ENCODE measurements at places on chromosomes 2 and 18. TPM values are rescaled to one million over a fixed set of nuclear protein-coding genes. Genes with fewer than 3 reads are reported as not detected.

GRCh38 chr2:175111200-175111657, 56.8 kb downstream of the ATF2 start:
- peak; percentile 21 for DNase-seq

GRCh38 chr18:76937597-76937996, 115.2 kb downstream of the ZNF236 start:
- no peak for DNase-seq

GRCh38 chr2:141392517-141393213, 738.2 kb downstream of the LRP1B start:
- no peak for DNase-seq

- no peak for DNase-seq
Observed at GRCh38 chr18:58225101-58225500, 181.1 kb downstream of the NEDD4L start.

DNA sequence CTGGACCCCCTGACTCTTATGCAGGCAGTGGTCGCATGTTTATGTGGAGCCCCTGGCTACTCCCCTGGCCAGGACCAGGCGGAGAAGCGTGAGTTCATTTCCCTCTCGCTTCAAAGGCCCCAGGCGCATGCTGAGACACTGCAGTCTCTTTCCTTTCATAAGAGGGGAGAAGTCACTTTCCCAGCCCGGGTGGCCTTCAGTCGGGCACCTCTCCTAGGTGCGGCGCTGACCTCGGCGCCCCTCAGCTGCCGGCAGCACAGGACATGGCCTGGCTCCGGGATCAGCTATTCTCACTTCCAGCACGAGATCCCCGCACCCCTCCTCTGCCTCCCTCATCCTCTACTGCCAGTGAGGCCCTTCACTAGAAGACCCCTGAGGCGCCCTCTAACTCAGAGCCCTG, 184.7 kb upstream of the PXDN start:
- no peak for DNase-seq

- DNase-seq = no peak
Observed at GRCh38 chr2:174859563-174860169, 95.4 kb upstream of the CHRNA1 start.

Gene EFHD1
- 3.8 TPM for total RNA-seq

Gene CLIP4
- total RNA-seq = 0.30 TPM

Gene CYS1
- total RNA-seq = 0.63 TPM

Gene SH2D6
- not detected for total RNA-seq

Gene AQP12B
- total RNA-seq = not detected

Gene ARMC9
- 33.6 TPM for total RNA-seq

Gene DYNAP
- total RNA-seq = not detected

Gene GLI2
- 41.4 TPM for total RNA-seq

Data from H7 (cell line).